Stimulated activated CD8-positive, alpha-beta memory T cell treated with anti-CD3 and anti-CD28 coated beads, Interleukin-7, amount 100 ng/mL, for 4 hours (primary cell): ENCODE measurements at places on chromosomes 4 and X.

GRCh38 chr4:75686346-75686745 is 13.1 kb upstream of the G3BP2 start:
- DNase-seq, result peak; percentile 44

GRCh38 chr4:183430317-183430993 is 14.0 kb upstream of the CDKN2AIP start:
- DNase-seq, result no peak

DNA sequence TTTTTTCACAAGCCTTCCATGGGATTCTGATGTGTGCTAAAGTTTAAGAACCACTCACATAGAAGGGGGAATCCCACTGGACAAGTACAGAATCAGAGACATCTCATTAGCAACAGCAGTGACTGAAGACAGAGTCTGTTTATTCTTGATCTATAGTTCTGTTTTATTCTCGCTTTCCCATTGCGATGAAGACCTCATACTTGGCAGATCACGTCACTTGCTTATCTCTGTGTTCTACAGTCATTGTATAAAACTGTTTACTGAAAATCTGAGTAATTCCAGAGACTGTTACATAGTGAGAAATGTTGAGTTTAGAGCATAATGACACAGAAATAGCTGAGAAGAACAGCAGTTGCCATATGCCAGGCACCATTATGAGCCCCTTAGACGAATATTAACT is 185.5 kb downstream of the PTTG2 start:
- no peak for DNase-seq

GRCh38 chr4:36771411-36772153 is 473.0 kb upstream of the NWD2 start:
- DNase-seq, result no peak

DNA sequence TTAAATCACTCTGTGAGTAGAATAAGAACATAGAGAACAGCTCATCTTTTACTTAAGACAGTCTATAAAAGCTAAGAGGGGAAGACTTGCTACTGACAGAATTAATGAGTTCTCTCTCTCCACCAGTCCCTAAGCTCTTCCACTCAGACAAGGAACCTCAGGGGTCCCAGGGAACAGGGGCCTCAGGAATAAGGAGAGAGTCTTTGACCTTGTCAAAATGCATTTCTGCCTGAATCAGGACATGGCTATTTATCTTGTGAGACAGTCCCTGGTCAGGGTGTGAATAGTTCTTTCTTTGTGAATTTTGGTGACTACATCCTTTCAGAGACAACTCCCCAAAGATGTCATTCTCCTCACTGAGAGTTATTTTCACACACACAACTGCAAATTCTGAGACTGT is 218.7 kb upstream of the HS3ST1 start:
- DNase-seq, result no peak

- DNase-seq, result no peak
These were observed 726.7 kb downstream of the C4orf33 start for GRCh38 chr4:129822701-129823100.

- DNase-seq, result no peak
These were observed 65.3 kb downstream of the EGF start for GRCh38 chr4:109977854-109978501.

DNA sequence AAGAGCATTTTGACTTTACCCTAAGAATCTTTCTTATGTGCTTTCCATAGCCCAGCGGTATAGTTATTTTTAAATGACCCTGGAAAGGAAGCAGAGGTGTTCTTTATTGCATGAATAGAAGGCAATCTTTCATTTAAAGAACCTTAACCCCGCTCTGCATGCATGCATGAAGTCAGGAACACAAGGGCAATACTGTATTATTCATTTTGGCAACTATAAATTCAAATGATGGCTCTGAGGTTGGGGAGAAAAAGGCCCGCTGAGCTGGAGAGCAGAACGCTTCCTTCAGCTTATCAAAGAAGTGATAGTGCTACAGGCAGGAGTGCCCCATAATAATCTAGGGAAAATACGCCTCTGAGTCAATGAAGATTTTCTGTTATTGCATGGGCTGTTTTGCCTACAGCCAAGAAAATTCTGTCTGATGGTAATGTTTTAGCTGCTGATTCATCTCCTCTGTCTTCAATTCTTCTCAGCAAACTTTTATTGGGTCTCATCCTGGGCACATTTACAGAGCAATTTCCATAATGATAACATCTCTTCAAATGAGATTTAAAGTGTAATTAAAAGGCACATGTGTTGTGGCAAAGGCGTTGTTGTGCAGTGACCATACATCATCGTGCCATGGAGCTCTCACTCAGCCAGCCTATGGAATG is 452.2 kb upstream of the FTHL17 start:
- DNase-seq, result no peak

- no peak for DNase-seq
These were observed 83.0 kb upstream of the KLHL4 start for GRCh38 chrX:87434618-87435017.

DNA sequence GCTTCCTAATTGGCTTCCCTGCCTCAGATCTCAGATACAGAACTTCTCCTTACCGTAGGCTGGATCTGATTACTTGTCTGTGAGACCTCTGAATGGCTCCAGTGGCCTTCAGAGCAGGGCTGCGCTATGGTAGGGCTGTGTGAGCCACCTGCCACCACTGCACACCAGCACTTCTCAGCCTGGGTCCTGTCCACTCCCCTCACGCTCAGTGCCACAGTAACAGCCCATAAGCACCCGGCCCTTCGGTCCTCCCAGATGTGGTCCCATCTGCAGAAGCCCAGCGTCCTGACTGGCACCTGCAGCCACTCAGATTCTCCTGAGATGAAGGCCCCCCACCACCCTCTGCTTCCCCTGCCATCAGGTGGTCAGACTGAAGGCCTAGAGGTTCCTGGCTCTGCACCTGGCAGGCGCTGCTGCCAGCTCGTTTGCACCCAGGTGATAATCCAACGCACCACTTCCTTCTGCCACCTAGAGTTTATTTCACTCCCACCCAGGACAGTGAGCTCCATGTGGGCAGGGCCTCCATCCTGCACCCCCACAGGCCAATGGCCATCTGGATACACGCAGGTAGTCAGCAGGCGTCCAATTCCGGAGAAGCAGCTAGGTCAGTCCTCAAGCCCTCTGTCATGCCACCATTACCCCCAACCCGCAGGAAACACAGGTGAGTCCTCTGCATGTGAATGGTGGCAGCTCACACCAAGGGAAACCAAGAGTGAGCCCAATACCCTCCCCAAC is 5.4 kb downstream of the WDR1 start:
- DNase-seq, result no peak

GRCh38 chr4:113919611-113920010 is 59.8 kb downstream of the ARSJ start:
- DNase-seq, result no peak

DNA sequence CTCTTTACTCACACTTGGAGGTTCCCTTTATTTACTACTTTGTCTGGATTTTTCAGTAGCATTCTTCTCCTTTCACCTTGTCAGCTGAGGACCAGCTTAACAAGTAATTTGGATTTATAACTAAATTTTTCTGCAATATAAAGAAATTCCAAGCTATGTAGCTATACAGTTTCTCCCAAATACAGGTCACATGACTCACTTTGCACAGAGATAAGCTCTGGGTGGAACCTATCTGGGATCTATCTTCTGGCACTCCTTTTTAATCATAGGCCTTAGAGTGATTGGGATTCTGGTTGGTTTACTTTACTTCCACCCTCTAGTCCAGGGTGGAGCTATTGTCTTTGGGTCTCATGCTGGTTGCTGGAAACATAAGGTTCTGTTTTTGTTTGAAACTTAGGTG is 34.9 kb upstream of the STK26 start:
- no peak for DNase-seq

- DNase-seq, result no peak
These were observed 157.1 kb downstream of the VEGFC start for GRCh38 chr4:176635372-176636261.

DNA sequence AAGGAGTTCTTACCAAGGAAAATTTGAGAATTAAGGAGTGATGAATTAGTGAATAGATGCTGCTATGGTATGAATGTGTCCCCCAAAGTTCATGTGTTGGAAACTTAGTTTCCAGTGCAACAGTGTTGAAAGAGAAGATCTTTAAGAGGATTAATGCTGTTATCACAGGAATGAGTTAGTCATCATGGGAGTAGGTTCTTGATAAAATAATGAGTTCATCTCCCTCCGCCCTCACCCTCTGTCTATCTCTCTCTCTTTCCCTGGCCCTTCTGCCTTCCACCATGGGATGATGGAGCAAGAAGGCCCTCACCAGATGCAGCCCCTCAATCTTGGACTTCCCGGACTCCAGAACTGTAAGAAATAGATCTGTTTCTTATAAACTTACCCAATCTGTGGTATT is 38.3 kb upstream of the KLHL8 start:
- DNase-seq, result no peak

- no peak for DNase-seq
These were observed 270.8 kb downstream of the BCOR start for GRCh38 chrX:39826813-39827543.

GRCh38 chr4:156992943-156993342 is 21.3 kb upstream of the PDGFC start:
- DNase-seq, result no peak

GRCh38 chrX:151984328-151984727 is 9.9 kb upstream of the GABRE start:
- DNase-seq, result no peak

- peak; percentile 47 for DNase-seq
These were observed at the start of gene ITM2A for GRCh38 chrX:79366873-79367749. Gene ITM2A, minus strand, starts transcription at chrX:79367334. Its CDS starts 119 bp downstream, at chrX:79367215.

- no peak for DNase-seq
These were observed 433.3 kb downstream of the ADAM29 start for GRCh38 chr4:175351473-175351872.

GRCh38 chr4:126859314-126859713 is 773.4 kb upstream of the INTU start:
- no peak for DNase-seq

GRCh38 chr4:32145987-32146386 is 1425.8 kb downstream of the PCDH7 start:
- no peak for DNase-seq

DNA sequence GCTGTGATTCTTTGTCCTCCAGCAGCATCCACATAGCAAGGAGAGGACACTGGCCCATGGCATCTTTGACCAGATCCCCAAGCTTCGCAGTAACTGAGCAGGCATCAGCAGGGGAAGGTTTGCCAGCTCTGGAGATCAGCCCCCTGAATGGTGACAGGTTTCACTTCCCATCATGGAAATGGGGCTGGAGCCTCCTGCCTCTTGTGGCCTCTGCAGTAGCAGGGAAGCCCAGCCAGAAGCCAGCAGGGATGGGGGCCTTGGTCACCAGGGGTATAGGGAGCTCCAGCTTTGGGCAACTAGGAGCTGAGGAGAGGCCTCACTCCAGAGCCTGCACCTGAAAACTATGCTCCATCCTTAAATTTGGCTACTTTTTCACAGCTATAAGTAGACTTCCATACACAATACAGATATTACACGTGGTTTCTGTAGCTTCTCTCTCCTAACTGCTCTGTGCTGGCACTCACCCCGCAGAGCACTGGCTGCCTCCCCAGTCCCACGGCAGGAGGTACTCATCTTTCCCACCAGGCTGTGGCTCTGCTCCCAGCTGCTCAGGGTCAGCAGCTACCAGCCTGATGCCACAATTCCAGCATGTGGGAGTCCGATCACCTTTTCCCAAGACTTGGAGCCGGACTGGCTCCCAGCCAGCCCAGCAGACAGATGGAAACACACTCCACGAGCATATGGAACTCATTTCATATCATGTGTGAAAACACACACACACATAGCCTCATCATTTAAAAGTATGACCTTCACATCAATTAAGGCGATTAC is 2.8 kb downstream of the TMEM271 start:
- DNase-seq, result no peak

- DNase-seq, result no peak
These were observed 363.4 kb downstream of the TMA16 start for GRCh38 chr4:163857903-163858302.

DNA sequence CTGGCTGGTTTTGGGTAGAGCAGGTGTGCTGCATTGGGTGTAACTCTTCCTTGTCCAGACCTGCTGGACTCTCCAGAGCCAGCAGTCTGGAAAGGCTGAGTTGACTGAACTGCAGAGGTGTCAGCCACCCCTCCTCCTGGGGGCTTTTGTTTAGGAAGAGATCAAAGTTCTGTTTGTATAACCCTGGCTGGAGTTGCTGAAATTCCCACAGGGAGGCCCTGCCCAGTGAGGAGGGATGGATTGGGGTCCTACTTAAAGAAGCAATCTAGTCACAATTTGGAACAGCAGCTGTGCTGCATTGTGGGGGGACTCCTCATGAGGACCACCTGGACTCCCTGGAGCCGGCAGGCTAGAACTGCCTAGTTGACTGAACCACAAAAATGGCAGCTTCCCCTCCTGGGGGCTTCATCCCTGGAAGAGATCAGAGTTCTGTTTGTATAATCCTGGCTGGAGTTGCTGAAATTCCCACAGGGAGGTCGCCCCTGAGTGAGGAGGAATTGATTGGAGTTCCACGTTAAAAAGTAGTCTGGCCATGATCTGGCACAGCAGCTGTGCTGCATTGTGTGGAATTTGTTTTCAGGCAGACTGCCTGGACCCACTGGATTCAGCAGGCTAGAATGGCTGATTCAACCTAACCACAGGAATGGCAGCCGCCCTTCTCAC is 264.9 kb upstream of the ZC4H2 start:
- DNase-seq, result no peak

- DNase-seq, result no peak
These were observed 4.3 kb downstream of the CXCL9 start for GRCh38 chr4:76003035-76003434.

GRCh38 chrX:44036336-44036735 is 63.1 kb upstream of the NDP start:
- no peak for DNase-seq

DNA sequence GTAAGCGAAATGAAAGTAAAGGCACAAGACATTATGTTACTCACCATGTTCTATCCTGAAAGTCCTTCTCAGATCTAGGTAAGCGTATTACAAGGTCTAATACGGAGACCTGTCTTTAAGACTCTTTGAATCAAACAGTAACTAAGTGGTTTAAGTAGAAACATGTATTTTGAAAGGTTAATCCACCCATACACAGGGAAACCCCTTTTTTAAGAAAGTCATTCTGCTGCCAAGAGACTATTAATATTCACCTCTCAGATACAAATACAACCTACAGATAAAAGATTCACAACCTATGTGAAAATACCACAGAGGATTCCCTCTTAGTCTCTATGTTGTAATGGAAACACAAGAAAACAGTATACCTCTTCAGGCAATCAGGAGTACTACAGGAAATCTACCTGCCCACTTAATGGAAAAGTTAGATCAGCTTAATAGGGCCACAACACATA is 63.2 kb upstream of the TNIP3 start:
- no peak for DNase-seq

GRCh38 chr4:142547974-142548373 is 298.1 kb downstream of the INPP4B start:
- no peak for DNase-seq

DNA sequence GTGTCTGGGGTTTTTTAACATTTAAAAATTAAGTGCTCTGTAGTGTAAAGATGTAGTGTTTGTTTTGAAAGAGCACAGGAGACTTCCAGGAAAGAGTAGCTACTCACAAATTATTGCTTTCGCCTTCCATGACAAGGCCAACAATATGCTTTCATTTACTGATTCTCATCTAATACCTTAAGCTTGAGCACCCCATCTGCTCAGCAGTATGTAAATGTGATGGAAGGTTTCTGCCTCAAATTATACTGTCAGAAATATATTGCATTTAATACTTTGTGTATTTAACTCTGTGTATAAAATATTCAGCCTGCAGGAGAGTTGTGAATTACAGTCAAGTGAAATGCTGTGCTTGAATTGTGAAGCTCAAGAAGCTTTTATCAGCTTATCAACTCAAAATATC is 296.3 kb upstream of the ATOH1 start:
- DNase-seq, result no peak

- DNase-seq, result no peak
These were observed 12.2 kb upstream of the MCF2 start for GRCh38 chrX:139720136-139720535.
